ENCODE measurements at places on chromosomes 11 and 22.

GRCh38 chr11:122265981-122266380 is 150.0 kb upstream of the BLID start:
- DNase-seq, result no peak

DNA sequence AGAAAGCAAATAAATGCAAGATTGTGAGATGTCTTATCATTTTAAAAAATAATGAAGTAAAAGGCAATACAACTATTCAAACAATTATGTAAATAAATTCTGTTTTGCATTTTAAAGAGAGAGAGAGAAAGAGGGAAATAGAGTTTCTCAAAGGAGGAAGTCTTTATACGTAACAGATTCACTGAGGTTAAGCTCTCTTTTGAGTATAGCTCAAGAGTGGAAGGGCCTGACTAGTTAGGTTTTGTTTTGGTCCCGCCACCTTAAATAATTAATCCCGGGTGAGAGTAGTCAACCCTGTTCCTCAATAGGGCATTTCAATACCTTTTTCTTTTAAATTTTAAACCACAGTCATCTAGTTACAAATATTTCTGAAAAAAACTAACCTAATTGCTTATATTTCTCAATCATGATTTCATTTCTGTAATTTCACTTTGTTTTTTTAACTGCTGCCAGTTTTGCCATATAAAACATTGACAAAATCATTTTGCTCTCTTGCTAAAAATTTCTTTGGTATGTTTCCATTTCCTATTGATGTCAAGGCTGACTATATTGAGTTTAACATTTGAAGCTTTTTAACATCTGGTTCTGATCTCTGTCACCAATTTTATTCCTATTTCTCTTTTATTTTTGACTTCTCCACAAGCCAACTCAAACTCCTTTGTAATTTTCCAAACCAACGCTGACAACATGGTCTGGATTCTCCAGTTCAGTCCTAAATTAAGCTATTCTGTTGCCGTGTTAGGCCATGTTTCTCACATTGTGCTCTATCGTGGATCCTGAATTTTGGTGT is 10.3 kb downstream of the OR10D3 start:
- no peak for DNase-seq

DNA sequence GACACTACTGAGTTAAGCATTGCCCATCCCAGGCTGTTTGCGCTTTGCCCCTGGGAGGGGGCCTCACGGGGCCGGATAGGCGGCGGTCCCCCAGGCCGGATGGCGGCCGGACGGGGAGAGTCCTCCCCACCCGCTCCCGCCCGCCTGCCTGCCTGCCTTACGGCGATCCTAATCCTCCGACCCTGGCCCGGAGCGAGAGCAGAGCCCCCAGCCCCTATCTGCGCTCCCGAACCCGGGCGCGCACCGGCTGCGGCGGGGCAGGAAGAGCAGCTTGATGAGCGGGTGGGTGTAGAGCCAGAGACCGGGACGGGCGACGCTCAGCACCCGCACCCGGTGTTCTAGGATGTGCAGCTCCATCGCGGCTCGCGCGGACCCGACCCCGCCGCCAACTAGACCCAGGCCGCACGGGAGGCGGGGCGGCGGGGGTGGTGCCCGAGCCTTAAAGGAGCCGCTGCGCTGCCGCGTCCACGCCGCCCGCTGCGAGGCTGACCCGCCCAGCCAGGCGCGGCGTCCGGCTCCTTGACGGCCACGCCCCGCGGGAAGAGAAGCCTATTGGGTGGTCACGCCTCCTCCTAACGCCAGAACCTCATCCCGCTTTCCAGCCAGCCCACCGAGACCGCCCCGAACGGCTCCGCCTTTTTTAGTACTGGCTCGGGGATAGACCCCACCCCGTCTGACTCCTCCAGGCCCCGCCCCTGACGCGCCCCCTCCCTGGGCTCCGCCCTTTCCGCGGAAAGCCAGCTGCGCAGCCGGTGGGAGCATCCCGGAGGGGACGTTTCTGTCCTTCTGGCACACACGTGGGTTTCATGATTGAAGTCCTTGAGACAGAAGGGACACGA is at the start of gene CASTOR1:
Gene CASTOR1, minus strand, starts transcription at position 365 of the 839 bp plus-strand sequence. Its CDS starts 8 bp downstream, at position 357.
- DNase-seq, result peak; percentile 92

GRCh38 chr11:20488352-20488751 is 100.8 kb downstream of the PRMT3 start:
- no peak for DNase-seq

DNA sequence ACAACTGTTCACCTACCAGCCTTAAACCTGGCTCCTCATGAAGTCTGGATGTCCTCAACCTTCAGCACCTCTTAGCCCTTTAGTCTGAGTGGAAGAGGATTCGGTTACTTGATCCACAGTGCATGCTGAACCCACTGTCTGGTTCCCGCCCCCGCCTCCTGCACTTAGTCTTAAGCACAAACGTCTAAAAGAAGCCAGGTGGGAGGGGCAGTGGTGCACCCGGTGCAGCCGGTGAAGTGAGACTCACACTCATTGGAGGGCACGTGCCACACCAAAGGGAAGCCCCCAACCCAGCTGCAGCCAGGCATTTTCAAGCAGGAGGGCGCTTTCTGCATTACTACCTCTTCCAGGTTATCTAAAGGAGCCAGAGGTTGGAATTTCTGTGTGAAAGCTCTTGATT is 146.8 kb downstream of the COMMD9 start:
- no peak for DNase-seq

DNA sequence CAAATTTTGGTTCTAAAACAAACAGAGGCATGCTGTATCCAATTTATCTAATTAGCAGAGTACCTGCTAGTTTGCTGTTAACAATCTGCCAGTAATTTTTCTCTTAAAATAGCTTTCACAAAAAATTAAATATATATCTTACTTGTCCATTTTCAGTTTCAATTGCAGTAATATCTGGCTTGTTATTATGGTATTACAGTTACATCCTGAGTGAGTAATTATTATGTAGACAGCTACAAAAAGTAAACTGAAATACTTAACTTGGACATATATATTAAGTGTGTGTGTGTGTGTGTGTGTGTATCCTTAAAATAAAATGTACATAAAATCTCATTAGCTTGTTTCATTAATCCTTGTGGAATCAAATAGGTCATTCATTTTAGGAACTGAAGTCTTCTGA is 148.7 kb downstream of the LUZP2 start:
- DNase-seq, result no peak

- peak; percentile 93 for DNase-seq
These were observed 114.5 kb downstream of the MAML2 start for GRCh38 chr11:96228473-96228891.

DNA sequence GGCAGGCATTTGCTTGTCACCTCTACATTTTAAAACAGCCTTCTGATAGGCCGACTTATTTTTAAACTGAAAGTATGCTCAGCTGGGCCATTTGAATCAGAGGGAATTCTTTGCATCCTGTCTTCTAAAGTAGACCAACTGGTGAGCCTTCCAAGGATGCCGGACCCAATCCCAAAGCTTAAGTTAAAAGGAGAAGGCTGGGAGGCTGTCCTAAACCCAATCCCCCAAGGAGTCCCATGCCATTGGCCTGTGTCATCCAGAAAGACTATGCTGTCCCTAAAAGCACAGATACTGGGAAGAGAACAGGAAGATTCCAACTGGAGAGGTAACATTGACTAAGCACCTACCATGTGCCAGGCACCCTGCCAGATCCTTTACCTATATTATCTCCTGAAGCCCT is 18.0 kb downstream of the TENM4 start:
- DNase-seq, result no peak

DNA sequence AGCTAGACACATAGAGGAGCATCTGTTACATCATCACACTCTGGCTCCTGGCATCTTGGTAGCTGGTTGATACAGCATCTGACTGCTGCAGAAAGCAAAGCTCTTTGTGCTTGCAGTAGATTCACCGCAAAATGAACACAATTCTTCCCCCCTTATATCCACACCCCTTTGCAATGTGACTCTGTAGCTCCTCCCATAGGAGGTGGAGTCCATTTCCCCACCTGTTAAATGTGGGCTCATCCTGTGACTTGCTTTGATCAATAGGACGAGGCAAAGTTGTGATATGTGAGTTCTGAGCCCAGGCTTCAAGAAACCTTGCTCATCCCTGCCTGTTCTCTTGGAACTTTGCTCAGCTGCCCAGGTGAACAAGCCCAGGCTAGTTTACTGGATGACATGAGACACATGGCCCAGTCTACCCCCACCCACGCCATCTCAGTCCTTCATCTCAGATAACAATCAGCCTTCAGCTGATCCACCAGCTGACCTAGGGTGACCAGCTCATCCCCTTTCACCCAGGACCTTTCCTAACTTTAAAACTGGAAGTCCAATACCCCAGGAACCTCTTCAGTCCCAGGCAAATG is 272.2 kb downstream of the TENM4 start:
- no peak for DNase-seq

DNA sequence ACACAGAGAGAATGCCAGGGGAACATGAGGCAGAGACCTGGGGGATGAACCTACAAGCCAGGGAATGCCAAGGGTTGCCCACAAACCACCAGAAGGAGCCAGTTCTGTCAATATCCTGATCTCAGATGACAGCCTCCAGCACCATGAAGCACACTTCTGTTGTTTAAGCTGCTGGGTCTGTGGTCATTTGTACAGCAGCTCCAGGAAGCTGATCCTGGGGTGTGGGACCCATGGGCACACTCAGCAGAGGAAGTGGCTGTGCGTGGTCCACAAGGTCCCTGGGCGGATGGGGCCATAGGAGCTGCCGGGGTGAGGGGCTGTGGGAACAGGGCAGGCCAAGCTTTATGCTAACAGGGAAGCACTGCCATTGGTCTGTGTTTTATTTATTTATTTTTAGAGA is 12.1 kb downstream of the PPM1F start:
- no peak for DNase-seq

DNA sequence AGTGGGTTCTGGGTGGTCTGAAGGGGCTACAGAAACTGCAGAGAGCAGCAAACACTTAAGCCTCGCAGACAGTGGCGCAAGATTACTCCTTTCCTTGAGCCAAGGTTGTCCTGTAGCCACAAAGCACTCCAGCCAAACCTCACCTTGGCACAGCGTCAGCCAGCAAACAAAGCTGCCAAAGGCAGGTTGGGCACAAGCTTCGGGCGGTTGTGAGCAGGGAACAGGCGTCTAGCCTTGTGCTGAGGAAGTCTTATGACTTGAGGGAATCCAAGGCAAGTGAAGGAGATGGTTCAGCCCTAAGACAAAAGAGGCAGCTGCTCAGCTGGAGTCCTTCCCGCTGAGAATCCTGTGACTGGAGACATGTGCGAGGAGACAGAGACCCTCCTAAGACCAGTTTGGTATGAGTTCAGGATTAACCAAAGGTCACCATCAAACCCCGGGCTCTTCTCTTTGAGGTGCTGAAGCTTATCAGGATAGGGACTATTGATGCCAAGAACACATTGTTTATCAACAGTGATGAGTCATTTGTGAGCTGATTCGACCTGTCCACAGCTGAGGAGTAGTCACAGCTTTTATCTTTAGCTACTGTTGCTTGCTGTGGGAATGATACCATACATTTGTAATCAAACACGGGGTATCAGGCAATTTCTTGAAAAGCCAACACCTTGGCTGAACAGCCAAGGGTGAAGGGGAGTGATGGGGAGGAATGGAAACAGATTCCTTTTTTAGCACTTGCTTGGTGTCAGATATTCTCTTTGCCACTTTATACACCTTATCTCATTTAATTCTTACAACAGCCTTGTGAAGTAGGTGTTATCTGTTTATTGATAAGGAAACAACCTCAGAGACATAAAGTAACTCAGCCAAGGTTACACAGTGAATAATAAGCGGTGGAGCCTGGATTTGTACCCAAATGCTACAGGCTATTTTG is 4.6 kb downstream of the ADM start:
- DNase-seq, result no peak

GRCh38 chr11:35058669-35059434 is 80.1 kb upstream of the CD44 start:
- DNase-seq, result no peak

GRCh38 chr11:60363542-60364470 is 14.5 kb upstream of the MS4A7 start:
- DNase-seq, result peak; percentile 15

- no peak for DNase-seq
These were observed 54.0 kb downstream of the CCDC34 start for GRCh38 chr11:27309046-27309445.

- DNase-seq, result no peak
These were observed 2.5 kb upstream of the CLDN5 start for GRCh38 chr22:19526702-19527111.

GRCh38 chr11:103927535-103927934 is 108.9 kb upstream of the DDI1 start:
- DNase-seq, result no peak

GRCh38 chr22:47417699-47418098 is 655.2 kb downstream of the TBC1D22A start:
- DNase-seq, result no peak

GRCh38 chr11:60959431-60959830 is 7.5 kb upstream of the SLC15A3 start:
- no peak for DNase-seq
